ENCODE measurements at places on chromosomes 4 and X.

DNA sequence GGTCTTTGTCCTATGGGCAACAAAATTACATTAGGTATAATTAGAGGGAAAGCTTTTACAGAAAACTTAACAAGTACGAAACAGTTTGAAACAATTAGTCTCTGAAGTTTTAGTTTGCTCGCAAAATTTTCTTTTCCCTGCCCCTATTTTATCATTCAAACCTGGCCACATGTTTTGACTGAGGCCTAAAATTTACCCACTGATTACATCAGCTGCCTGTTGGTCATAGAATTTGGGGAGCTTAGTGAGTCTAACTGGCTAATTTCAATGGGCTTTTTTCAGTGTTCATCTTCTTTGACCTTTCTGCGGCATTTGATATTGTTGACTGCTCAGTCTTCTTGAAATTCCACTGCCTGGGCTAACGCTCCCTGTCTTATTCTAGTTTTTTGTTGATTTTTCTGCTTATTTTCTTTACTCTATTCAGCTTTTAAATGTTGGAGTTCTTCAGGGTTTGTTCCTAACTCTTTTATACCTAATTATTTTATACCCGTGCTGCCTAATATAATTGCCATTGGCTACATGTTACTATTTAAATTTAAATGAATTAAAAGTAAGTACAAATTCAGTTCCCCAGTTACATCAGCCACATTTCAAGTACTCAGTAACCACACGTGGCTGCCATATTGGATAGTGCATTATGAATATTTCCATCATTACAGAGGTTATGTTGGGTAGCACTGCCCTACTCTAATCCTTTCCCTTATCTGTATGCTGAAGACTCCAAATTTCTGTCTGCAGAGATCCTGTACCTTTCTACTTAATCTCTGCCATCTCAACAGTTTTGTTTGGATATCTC is 87.5 kb downstream of the SNX25 start:
- DNase-seq = no peak

GRCh38 chrX:116499780-116500179 is 37.0 kb upstream of the CT83 start:
- no peak for DNase-seq

- DNase-seq = no peak
Observed at GRCh38 chr4:143357161-143357845, 20.6 kb downstream of the GAB1 start.

- peak; percentile 73 for DNase-seq
Observed at GRCh38 chr4:138055890-138056289, 186.3 kb downstream of the SLC7A11 start.

- DNase-seq = no peak
Observed at GRCh38 chr4:110004556-110004955, 91.9 kb downstream of the EGF start.

GRCh38 chrX:7168371-7168770 is 20.4 kb upstream of the PUDP start:
- DNase-seq = peak; percentile 10

Measured in EH (cell line).